Activated T-cell treated with anti-CD3 and anti-CD28 coated beads, Interleukin-2, amount 50 U/mL, for 72 hours (primary cell): ENCODE measurements at places on chromosomes 1 and 21. TPM values are rescaled to one million over a fixed set of nuclear protein-coding genes. Genes with fewer than 3 reads are reported as not detected.
A peak's percentile ranks its signal among the peaks of the same experiment; 100 is the strongest.

The CLSTN1 gene
- total RNA-seq: 34.1 TPM

The CACNA1S gene
- not detected for total RNA-seq

The S100A7A gene
- not detected for total RNA-seq

The SLC26A9 gene
- total RNA-seq: not detected

The PEX11B gene
- 44.0 TPM for total RNA-seq

The RSPO1 gene
- not detected for total RNA-seq

The CLCNKA gene
- not detected for total RNA-seq

The LCE1E gene
- not detected for total RNA-seq

The SERPINC1 gene
- total RNA-seq: not detected

The AKNAD1 gene
- total RNA-seq: not detected

The SRGAP2B gene
- total RNA-seq: 22.3 TPM

GRCh38 chr1:42788021-42788420, 3.2 kb downstream of the TMEM269 start:
- no peak for DNase-seq

DNA sequence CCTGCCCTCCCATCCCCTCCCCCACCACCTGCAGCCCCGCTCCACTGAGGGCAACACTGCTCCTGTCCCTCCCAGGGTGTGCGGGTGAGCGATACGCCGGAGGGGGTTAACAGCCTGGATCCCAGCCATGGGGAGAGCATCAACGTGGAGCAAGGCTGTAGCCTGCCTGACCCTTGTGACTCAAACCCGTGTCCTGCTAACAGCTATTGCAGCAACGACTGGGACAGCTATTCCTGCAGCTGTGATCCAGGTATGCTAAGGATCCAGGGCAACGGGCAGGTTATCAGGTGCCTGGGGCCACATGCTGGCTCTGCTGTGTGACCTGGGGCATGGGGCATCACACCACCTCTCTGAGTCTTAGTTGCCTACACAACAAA, 15.0 kb downstream of the CELSR2 start:
- no peak for DNase-seq

- DNase-seq: no peak
These were observed 20.8 kb upstream of the C1orf159 start for GRCh38 chr1:1136547-1137230.

GRCh38 chr1:115183158-115183557, 93.9 kb upstream of the TSPAN2 start:
- peak; percentile 8 for DNase-seq

DNA sequence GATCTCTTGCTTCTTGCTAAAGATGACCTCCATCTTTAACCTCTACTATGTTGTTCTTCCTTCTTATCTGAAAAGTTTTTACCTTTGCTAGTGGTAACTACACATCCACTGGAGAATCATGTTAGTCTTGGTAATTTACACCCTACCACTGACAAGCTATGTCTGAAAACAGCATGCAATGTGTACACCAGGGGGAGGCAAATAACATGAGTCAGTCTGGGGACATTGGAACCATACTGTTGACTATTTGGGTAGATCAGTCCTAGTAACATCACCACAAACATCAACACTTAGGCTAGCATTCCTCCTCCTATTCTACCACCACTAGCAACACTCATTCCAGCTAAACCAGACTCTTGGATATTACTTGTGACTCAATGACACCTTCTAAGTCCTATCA, 549.0 kb downstream of the KCNT2 start:
- DNase-seq: no peak

- DNase-seq: no peak
These were observed 21.5 kb downstream of the LTN1 start for GRCh38 chr21:28971171-28971570.

DNA sequence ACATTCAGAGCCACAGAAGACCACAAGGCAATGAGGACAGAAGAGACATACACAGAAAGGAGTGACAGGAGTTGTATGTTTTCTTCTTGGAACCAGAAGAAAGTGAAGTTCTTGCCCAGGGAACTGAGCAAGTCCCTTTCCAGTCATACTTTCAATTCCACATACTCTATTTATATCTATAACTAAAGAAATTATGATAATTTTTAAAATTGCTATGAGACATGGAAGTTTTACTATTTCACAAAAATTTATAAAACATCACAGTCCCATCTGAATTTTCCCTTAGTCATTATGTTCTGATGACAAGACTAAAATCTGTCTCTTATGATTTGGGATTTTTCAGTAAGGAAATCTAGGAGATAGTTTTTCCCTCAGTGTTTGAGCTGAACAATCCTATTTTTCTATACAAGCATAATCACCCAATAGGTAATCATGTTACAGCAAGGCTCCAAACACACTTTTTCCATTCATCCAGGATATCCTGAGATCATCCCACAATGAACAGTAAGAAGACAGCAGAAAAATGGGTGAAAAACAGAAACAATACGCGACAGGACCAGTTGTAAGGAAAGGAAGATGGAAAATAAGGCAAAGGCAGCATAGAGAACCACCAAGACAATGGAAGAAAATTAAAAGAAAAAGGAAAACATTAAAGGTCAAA, 154.6 kb downstream of the VAV3 start:
- no peak for DNase-seq

DNA sequence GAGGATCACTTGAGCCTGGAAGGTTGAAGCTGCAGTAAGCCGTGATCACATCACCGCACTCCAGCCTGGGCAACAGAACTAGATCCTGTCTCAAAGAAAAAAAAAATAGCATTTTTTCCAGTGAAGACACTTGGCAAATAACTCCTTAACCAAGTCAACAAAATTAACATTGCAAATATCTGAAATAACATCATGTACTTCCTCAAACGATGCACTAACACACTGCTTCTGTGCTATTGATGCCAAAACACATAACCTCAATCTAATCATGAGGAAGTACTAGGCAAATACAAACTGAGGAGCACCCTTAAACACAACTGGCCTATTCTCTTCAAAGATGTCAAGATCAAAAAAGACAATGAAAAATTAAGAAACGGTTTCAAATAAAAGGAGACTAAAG, 32.3 kb downstream of the PABPC4 start:
- DNase-seq: no peak

GRCh38 chr1:37255136-37255795, 219.1 kb upstream of the ZC3H12A start:
- no peak for DNase-seq

GRCh38 chr21:44535963-44536362, 4.0 kb downstream of the KRTAP10-1 start:
- DNase-seq: no peak

DNA sequence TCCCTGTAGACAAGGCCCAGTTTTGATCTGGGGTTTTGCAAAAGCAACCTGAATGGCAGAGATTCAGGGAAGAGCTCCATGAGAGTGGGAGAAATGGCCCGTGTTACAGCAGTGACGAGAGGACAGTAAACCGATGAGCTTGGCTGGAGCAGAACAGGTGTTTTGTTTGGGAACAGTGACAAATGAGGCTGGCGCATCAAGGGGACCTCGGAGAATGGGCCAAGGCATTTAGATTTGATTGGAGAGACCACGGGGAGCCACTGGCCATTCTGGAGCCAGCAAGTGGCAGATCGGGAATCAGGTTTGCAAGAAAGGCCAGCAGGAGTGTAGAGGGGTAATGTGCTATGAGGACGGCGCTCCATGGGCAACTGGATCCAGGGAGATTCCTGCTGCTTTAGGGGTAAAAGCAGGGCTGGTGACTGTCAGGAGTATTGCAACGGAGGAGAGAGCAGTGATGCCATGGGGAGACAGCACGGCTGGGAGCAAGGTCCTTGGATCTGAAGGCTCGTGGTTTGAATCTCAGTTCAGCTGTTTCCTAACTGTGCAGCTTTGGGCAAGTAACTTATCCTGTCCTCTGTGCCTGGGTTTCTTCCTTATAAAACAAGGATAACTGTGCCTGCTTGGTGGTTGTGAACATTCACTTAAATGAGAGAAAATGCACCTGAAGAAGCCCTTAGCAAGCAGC, 9.9 kb upstream of the KLHDC7A start:
- DNase-seq: no peak

GRCh38 chr1:198185146-198185545, 28.3 kb downstream of the NEK7 start:
- no peak for DNase-seq

- no peak for DNase-seq
These were observed 13.9 kb downstream of the CD247 start for GRCh38 chr1:167504467-167504827.

- no peak for DNase-seq
These were observed 13.9 kb upstream of the CTSE start for GRCh38 chr1:206037581-206037980.

GRCh38 chr1:200355801-200356200, 54.0 kb downstream of the ZNF281 start:
- no peak for DNase-seq

- DNase-seq: peak; percentile 4
These were observed 120.2 kb upstream of the KCNE2 start for GRCh38 chr21:34243562-34243961.
